AG04450 (cell line): ENCODE measurements at places on chromosomes 5 and 9. TPM values are rescaled to one million over a fixed set of nuclear protein-coding genes. Genes with fewer than 3 reads are reported as not detected.

- no peak for DNase-seq
Measured at GRCh38 chr5:116438979-116439554, 135.6 kb downstream of the SEMA6A start.

DNA sequence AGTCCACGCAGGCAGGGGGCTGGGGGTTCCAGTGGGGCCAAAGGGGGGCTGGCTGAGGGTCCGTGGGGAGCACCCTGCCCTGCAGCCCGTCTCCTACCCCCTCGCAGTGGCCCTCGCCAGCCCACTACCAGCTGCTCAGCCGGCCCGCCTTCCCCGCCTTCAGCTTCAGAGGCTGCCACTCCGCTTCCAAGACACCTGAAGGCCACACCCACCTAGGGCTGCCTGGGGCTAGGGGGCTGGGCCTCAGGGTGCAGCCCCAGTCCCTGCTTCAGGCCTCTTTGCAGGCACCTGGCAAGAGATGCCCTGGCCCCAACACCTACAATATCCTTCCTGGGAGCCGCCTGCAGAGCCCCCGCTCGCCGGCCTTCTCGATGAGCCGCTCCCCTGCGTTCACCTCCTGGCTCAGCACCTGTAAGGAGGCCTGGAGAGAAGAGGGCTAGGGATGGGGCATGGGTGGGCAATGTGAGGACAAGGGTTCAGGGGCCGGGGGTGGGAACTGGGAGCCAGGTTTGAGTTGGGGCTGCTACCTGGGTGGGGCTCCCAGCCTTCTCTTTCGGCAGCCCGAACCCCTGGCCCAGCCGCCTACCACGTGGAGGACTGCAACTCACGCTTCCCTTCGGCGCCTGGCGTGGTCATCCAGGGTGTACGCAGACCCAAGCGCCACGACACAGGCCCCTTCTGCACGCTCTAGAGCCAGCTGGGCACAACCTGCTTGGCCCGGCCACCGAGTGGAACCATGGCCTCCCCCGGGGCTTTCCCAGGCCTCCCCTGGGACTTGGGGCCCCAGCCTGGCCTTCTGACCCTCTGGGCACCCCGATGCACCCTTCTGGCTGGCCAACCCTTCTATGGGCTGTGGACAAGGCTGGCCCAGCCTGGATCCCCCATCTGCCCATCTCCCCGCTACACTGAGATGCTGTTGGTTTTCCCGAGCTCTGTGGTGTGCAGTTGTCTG, 1.7 kb downstream of the STPG3 start:
- no peak for DNase-seq

- DNase-seq = peak; percentile 42
Measured at GRCh38 chr9:84322828-84323227, 17.7 kb downstream of the SLC28A3 start.

DNA sequence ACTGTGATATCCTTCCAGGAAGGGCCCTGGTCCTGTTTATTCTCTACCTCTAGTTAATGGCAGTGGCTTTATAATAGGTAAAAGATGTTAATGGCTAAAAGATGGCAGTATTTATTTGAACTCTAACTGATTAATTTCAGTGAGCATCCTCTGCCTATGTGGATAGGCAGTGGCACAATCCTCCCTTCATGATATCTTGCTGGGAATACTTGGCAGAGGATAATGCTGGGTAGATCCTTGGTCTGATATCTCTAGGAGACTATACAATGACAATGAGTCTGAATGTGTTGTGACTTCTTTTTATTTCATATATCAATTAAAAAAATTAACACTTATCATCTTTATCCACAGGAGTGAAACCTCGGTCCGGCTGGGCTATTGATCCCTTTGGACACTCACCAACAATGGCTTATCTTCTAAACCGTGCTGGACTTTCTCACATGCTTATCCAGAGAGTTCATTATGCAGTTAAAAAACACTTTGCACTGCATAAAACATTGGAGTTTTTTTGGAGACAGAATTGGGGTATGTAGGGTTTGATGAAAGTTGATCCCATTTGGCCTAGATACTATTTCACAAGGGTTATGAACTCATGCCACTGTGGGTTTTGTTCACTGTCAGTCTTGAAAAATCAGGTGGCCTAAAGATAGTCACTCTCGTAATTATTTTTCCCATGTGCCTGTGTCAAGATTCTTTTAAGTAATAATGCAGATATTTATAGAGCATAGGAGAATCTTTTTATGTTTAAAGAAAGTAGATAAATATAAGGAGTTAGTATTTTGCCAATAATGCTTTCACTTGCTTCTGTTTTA, 77.7 kb downstream of the MAN2A1 start:
- no peak for DNase-seq

DNA sequence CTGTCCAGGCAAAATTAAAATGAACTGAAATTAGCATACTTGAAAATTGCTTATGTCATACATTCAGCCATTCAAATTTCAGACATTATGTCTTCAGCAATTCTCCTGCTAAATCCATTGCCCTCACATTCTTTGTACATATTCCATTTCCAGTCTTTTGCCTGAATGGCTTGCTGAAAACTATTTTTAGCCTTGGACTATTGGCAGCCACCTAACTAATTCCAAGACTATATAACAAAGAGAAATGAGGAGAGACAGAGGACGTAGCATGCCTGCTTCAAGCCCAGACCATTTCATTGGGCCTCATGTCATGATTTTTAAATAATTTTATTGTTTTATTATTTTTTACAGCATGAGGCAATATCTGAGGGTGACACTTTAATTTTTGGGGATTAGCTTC, 100.3 kb downstream of the MRPS30 start:
- DNase-seq = no peak

DNA sequence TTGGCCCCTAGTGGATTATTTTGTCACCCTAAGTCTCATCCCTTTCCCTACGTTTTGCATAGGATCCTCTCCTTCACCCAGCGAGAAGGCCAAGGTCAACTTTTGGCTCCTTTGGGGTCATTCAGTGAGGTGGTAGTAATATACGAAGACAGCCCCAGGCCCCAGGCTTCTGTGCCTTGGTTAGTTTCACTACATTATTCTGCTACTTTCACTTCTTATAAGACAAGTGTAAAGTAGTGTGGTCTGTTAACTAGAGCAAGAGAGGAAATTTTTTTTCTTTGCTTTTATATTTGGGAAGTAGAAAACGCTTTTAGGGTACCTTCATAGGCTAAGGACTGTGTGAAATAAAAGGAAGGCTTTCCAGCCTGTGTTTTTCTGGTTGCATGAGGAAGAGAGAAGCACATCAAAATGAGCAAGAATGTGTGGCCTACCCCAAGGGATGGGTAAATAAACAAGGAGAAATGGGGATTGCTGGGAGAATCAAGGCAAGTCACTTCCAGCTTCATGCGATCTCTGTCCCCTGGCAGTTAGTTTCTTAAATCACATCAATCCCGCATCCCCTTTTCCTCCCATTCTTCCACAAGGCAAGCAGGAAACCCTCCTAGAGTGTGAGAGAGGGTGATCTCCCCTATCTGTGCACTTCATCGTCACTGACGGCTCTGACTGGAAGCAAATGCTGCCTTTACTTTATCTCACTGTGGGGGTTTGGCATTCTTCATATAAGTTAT, 677.0 kb upstream of the WWC1 start:
- no peak for DNase-seq

DNA sequence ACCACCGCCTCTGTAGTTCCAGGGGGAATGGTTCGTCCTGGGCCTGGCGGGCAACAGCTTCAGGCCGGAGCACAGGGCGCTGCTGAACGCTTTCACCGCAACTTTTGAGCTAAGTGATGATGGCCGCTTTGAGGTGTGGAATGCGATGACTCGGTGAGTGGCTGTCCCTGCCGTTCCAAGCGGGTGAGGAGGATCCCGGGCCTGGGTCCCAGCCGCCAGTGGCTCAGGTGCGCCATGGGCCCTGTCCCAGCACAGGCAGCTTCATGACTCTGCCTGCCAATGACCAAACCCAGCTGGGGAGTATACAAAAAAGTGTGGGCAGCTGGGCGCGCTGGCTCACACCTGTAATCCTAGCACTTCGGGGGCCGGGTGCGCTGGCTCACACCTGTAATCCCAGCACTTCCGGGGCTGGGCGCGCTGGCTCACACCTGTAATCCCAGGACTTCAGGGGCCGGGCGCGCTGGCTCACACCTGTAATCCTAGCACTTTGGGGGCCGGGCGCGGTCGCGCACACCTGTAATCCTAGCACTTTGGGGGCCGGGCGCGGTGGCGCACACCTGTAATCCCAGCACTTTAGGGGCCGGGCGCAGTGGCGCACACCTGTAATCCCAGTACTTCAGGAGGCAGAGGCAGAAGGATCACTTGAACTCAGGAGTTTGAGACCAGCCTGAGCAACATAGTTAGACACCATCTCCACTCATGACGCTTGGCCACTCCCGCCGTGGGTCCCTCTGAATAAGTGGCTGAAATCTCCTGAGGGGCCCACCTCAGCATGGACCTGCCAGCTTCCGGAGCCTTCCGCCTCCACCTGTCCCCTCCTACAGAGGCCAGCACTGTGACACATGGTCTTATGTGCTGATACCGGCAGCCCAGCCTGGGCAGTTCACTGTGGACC, 1.1 kb downstream of the LCN12 start:
- no peak for DNase-seq

DNA sequence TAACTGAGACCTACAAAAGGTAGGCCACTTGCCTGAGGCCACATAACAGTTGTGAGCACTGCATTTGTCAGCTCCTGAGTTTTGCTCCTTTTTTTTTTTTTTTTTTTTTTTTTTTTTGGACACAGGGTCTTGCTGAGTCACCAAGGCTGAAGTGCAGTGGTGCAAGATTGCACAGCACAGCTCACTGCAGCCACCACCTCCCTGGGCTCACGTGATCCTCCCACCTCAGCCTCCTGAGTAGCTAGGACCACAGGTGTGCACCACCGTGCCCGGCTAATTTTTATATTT, 37.1 kb downstream of the LAMC3 start:
- no peak for DNase-seq

DNA sequence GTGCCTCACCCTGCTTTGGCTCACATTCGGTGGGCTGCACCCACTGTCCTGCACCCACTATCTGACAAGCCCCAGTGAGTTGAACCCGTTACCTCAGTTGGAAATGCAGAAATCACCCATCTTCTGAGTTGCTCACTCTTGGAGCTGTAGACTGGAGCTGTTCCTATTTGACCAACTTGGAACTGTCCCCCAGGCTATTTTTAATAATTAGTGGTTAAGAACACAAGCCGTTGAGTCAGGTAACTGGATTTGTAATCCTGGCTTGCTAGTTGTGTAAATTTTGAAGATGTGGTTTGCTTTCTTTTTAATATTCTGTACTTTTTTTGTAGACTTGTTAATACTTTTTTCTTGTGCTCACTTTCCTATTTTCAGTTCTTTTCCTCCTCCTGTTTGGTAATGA, 81.2 kb downstream of the CNTLN start:
- no peak for DNase-seq

DNA sequence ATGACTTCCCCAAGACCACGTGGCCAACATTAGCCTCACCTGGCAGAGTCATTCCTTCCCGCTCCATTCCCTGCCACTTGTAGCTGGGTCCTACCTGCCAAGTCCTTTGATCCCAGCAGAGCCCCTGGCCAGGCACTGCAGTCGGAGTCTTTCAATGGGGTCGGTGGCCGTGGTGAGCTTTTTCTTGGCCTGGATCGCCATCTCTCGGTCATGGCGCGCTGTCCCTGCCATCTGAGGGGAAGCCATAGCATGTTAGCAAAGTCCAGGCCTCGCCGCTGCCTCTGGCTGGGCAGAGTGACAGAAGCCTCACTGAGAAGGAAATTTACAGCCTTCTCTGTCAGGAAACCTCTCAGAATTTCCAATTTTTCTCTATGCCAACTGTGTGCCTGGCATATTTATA, 17.5 kb downstream of the CAPSL start:
- DNase-seq = no peak

- no peak for DNase-seq
Measured at GRCh38 chr5:136655468-136655867, 290.1 kb upstream of the TRPC7 start.

- DNase-seq = no peak
Measured at GRCh38 chr5:124393584-124394379, 352.7 kb downstream of the ZNF608 start.

- no peak for DNase-seq
Measured at GRCh38 chr9:121744002-121744686, 92.7 kb downstream of the DAB2IP start.

- no peak for DNase-seq
Measured at GRCh38 chr5:6766604-6767093, 53.4 kb downstream of the TENT4A start.

- no peak for DNase-seq
Measured at GRCh38 chr9:135347461-135347860, 132.1 kb upstream of the PPP1R26 start.

DNA sequence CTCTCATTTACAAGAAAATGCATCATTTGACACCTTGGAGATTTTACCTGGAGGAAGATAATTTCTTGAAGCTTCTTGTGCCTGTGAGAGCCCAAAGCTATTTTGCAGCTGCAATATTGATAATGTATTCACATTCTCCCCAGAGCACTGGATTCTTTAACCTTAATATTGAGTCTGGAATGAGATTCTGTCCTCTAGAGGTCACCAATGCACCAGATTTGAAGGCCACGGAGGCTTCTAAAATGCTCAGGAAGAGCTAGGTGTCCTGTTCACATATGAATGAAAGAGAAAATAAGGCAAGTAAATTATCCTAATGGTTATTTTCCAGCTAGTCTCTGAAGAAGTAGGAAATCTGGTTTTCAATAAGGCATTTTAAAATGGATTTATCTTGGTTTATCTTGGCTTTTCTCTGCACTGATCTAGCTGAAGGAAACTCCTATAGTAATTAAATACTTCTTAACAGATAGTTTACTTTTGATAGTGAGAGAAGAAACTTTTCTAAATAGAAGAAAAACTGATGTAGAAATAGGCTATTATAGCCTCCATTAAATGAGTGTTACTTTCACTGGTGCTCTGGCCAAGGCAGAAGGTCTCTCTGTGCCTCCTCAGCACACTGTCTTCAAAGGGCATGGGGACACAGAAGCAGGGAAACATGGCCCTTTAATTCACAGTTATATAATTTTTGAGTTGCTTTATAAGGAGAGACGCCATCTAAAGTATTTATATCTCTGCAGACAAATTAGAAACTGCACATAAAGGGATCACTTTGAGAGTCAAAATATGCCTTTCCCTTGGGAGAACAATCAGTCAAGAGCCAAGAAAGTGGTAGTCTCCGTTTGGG, 297.0 kb upstream of the ACTBL2 start:
- peak; percentile 57 for DNase-seq

- DNase-seq = no peak
Measured at GRCh38 chr5:64201996-64202395, 36.4 kb downstream of the RNF180 start.

DNA sequence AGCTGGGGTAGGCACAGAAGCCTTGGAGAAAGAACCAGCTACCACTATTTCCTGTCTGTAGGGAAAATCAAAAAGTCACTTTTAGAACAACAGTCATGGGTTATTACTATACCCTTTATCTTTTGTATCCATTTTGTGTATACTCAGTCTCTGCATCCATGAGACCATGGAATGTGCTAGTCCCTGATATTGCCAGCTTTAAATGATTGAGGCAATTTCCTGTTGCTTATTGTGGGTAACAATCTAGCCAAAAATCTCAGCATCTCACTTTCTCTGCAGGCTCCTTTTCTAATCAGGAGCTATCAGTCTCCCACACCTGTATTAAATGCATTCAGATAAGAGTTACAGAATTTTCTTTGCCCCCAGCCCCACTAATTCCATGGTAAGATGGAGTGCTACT, 968 bp upstream of the KDM3B start:
- no peak for DNase-seq

Gene SAP30L
- polyA plus RNA-seq = 36.5 and 51.9 TPM in 2 replicates

Gene TAF9
- 171 and 207 TPM in 2 replicates for polyA plus RNA-seq

Gene CDC25C
- polyA plus RNA-seq = 3.2 and 4.8 TPM in 2 replicates

Gene MAMDC4
- polyA plus RNA-seq = 0.63 and 0.86 TPM in 2 replicates

Gene ADRA1B
- polyA plus RNA-seq = 0.58 and 0.98 TPM in 2 replicates

Gene ZDHHC11B
- polyA plus RNA-seq = not detected in 2 replicates

Gene KCNV2
- polyA plus RNA-seq = not detected in 2 replicates

Gene LCN1
- not detected in 2 replicates for polyA plus RNA-seq

Gene WHRN
- polyA plus RNA-seq = 1.1 and 1.2 TPM in 2 replicates

Gene PRLR
- 0.01 TPM in 1 of 2 replicates, not detected in the other for polyA plus RNA-seq

Gene ADRB2
- 0.63 and 0.65 TPM in 2 replicates for polyA plus RNA-seq
